ENCODE measurements at places on chromosomes 4 and X.

GRCh38 chr4:157996061-157997028 lies 176.5 kb downstream of the GASK1B start:
- no peak for DNase-seq

DNA sequence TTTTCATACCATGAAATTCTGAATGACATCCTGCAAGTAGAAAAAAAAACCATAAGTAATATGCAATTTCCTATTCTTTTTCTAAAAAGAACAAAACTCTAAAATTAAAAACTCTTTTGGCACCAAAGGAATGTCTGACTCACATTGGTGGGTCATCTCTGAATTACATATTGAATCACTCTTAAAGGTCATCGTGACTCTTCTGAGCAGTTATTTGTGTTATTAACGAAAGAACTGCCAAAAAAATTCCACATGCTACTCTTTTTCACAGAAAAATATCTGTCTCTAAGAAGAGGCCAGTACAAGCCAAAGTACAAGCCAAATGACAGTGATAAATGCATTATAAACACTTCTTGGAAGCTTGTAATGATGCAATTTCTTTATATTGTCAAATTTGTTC lies 282.2 kb downstream of the GUCY2F start:
- DNase-seq, result no peak

DNA sequence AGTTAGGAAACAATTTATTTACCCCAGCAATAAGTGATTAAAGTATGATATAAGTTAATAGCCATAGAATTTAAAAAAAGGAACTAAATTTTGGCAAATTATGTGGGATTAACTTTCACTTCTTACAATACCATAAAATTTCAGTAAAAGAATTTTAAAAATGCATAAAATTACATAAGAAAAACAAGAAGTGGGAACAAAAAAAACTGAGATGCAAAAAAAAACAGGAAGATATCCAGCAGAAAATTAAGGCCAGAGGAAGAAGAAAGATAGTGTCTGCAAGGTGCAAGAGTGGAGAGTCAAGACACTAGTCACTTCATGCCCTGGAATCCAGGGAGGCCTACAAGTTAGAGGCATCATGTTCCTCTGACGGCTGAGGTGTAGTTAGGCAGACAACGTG lies 184.2 kb downstream of the GASK1B start:
- no peak for DNase-seq

- no peak for DNase-seq
Measured at GRCh38 chr4:99043346-99043745, 45.2 kb downstream of the ADH5 start.

DNA sequence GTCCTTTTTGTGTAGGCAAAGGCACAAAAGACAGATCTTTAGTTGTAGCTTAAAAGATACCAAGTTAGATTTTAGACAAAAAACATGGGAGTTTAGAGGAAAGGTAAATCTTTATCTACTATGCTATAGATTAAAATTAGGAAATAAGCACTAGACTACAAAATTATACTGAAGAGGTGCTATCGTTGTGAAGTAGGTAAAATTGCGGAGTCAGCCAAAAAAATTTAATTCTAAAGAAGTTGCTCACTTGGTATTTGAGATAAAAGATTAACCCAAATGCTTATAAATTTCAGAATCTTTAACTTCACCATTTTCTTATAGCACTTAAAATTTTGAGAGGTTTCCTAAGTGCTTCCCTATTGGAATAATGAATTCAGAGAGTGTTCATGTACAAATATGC lies 604.1 kb downstream of the GRXCR1 start:
- no peak for DNase-seq

GRCh38 chr4:140344621-140345020 lies 28.8 kb upstream of the SCOC start:
- no peak for DNase-seq

DNA sequence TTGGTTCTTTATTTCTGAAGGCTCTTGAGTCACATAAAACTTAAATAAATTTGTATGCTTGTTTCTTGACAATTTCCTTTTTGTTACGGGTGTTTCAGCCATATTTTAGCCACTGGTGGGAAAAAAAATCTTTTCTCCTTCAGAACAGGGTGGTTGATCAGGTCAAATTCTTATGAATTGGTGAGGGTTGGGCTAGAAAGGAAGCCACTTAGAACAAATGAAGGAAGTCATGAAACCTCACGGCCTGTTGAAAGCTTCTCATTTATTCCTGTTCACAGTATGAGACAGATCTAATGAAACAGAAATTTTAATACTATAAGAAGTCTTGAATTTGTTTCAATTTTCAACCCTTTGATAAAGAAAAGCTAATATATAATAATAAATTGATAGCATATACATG lies 12.1 kb upstream of the PDLIM5 start:
- no peak for DNase-seq

DNA sequence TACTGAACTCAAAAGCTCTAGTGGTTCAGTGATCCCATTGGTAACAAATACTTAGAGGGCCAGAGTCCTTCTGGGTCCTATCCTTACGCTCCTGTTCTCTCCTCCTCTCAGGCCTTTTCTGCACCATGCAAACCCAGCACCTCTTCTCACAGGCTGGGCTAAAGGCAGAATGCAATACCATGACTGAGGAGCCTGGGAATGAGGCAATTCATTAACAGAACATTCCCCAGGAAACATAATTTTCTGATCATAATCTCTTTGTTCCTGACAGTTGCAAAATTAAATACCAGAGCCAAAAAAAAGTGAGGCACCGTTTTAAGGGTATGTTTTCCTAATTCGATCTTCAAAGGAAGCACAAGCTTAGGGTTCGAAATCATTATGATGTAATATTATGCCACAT lies 9.0 kb downstream of the SORBS2 start:
- no peak for DNase-seq

DNA sequence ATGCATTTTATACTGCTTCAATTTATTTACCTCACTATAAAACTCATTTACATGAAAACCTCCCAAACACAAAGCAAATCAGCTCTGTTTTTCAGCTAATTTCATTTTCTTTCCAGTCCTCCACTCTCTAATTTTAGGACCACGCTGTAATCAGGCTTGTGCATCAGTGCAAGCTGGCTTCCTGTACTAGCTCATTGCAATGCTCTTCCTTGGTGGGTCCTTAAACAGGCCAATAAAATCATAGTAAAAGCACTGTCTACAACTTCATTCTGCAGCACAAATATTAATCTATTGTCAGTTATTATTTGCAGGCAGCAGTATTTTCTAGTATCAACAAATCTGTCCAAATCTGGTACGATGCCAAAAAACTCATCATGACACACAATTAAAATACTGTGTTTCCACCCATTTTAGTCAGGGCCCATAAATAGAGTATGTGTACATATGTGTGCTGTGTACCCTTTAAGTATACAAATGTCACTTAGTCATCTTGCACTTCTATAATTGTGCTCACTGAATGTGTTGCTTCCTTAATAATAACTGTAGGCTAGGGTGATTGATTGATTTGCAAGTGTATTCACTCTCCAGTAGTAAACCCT lies 178.2 kb upstream of the HCCS start:
- no peak for DNase-seq

DNA sequence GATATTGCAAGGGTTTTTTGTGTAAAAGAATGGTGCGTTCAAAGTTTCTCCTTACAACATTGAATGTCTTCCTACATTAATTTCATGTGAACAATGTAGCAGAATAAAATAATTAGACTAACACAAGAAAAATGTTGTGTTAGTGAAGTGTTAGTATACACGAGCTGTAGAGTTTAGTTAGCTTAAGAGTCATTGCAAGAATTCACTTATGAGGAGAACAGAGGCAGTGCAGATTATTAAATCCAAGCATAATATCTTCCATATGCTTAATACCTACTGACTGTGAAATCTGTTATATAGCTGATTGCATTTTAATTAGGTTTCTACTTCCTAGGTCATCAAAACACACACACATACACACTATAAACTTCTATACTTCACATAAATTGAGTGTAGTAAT lies 959.0 kb downstream of the FAT4 start:
- no peak for DNase-seq

- no peak for DNase-seq
Measured at GRCh38 chrX:41981481-41982013, 58.2 kb upstream of the CASK start.

DNA sequence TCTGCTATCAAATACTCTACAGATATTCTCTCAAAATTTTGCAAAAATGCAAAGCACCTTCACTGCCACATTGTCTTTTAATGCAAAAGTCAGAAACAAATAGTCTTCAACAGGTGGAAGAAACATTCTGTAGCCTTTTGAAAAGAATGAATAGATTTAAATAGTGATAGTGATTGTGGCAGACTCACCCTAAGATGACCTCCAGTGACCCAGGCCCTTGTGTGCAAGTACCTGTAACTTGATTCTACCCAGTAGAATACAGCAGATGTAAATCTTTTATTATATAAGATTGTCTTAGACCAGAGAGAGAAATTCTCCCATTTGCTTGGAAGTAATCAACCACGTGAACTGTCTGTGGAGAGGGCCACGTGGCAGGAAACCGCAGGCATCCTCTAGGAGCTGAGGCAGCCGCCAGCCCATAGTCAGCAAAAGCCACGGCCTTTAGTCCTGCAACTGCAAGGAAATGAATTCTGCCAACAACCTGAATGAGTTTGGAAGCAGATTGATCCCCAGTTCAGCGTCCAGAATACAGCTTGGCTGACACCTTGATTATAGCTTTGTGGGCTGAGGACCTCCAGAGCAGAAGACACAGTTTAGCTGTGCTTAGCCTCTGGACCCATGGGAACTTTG lies 272.5 kb downstream of the ARHGAP10 start:
- DNase-seq, result no peak

DNA sequence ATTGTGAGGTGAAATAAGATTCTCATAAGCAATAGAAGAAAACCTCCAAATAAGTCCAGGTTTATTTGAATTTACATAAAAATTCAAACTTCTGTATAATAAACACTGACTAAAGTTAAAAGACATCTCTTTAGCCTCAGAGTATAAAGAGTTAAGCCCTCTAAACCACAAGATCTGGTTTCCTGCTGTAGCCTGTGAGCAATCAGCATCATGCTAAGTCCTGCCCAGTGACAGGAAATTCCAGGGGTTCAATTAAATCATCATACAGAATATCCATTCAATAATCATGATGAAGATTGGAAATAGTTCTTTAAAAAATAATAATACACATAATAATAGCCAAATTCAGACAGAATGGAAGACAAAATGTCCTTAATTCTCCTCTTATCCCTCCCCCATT lies 139.2 kb upstream of the DGKK start:
- DNase-seq, result no peak

GRCh38 chr4:153205757-153206156 lies 1.5 kb downstream of the TRIM2 start:
- no peak for DNase-seq

- no peak for DNase-seq
Measured at GRCh38 chr4:31051151-31051550, 331.0 kb downstream of the PCDH7 start.

GRCh38 chr4:26127851-26128337 lies 192.9 kb upstream of the RBPJ start:
- peak; percentile 55 for DNase-seq

GRCh38 chrX:104318330-104319009 lies 63.7 kb upstream of the ESX1 start:
- DNase-seq, result no peak

DNA sequence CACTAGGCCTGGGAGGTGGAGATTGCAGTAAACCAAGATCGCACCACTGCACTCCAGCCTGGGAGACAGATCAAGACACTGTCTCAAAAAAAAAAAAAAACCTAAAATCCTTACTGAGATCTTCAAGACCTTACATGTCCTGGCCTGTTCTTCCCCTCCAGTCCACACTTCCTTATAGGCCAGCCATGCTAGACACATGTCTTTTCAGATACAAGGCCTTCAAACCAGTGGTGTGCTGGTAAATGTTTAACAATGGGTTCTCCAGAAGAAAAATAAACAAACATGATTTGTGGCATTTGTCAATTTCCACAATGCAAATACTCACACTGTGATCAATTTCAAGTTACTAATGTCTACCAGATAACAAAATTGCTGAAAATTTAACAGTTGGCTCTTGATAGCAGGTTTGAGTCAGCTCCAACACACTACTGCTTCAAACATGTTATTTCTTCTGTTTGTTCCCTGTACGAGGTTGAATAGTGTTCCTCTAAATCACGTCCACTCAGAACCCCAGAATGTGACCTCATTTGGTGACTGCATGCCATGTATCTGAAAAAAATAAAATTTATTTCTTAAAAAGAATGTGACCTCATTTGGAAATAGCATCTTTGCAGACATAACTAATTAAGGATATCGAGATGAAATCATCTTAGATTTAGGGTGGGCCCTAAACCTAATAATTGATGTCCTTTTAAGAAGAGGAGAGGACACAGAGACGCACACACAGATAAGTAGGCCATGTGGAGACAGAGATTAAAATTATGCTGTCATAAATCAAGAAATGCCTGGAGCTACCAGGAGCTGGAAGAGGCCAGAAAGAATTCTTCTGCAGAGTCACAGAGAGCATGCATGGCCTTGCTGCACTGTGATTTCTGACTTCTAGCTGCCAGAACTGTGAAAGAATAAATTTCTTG lies 144.4 kb downstream of the ZNF674 start:
- DNase-seq, result no peak

DNA sequence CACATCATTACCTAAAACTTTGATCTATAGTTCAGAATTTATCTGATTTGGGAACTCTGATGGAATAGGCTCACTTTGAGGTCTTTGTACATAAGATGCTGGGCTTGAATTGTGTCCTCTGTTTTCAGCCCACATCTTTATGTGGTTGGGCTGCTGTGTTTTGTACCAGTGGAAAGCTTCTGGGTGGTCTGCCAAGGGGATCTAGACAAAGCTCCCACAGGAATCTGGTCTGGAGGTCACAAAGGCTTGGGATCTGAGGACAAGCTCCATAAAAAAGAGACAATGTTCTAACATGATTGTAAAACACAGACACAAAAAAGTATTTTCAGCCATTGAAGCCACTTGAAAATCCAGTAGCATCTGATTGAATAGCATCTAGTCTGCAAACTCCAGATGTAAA lies 393.5 kb upstream of the PITX2 start:
- no peak for DNase-seq

DNA sequence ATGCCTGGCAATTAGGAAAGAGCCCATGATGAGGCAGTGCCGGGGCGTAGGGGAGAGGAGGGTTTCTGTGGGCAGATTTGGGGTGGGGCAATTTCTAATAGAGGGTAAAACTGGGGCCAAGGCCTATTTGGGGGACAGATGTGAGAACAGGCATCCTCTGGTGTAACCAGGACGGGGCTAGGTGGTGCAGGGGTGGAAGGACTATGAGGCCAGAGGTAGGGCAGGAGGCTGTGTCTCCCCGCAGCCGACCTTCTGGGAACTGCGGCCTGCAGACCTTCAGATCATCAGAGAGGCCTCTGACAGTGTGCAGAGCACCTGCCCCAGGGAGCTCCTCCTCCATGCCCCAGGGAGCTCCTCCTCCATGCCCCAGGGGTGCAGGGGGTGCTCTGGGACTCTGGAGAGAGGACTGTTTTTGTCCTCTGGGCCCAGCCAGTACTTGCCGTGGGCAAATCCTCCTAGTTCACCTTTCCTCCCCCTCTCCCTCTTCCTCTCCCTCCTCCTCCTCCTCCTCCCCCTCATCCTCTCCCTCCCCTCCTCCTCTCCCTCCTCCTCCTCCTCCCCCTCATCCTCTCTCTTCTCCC lies 101.9 kb downstream of the SORCS2 start:
- no peak for DNase-seq

- no peak for DNase-seq
Measured at GRCh38 chrX:150625875-150626274, 57.5 kb downstream of the MTM1 start.

Measured in NCI-H1092 treated with DMSO at 0.1 percent for 48 hours (cell line).